Peyer's patch (tissue), 4 donors: ENCODE measurements at places on chromosomes 1 and 21.

DNA sequence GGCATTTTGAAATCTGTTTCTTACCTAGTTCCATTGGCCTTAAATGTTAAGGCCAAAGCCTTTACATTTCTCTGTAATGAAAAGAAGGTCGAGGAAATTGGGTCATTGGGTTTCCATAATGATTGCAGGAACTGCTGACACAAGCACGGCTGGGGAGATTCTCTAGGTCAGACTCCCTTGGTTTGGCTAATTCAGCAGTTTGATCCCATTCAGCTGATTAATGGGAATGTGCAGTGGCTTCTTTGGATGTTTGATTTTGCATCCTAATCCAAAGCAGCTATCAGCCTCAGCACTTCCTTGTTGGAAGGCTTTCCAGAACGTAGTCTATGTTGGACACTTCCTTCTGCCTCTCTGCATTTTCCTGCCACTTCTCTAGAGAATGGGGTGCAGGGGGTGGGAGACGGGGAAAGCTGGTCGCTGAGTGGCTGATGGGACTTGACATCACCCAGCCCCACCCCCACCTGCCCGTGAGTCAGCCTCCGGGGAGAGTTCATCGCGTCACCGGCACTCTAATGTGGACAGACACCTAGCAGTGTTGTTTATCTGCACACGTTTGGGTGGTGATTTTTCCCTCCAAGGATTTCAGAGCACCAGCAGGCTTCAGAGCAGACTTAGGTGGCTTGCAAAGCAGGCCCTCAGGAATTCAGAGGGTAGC is 5.4 kb downstream of the PSEN2 start:
- DNase-seq = peak; percentile 88

GRCh38 chr1:32521165-32521564 is 18.1 kb upstream of the ZBTB8A start:
- no peak for DNase-seq

- DNase-seq = no peak
Observed at GRCh38 chr1:172468296-172468695, 24.4 kb upstream of the PIGC start.

GRCh38 chr1:3287656-3288160 is 166.8 kb upstream of the ARHGEF16 start:
- DNase-seq = no peak

GRCh38 chr1:90591970-90592356 is 125.1 kb downstream of the BARHL2 start:
- DNase-seq = no peak

DNA sequence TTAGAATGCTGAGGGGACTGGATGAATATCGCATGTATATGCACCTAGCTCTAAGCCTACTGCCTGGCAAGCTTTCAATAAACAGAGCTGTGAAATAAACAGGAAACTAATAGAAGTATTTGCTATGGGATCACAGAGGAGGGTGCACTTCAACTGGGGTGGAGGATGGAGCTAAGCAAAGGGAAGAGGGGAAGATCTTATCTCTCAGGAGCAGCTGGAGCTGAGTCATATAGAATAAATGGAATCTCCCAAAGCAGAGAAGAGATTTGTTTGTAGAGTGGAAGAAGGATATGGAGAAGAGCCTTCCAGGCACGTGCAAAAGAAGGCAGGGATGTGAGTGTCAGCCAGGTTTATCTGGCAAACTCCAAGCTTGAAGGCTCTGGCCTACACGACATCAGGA is 17.0 kb upstream of the KCNA10 start:
- DNase-seq = no peak

- DNase-seq = no peak
Observed at GRCh38 chr1:236348071-236348470, 46.0 kb upstream of the EDARADD start.

GRCh38 chr1:59375321-59376220 is 78.7 kb downstream of the FGGY start:
- DNase-seq = no peak

DNA sequence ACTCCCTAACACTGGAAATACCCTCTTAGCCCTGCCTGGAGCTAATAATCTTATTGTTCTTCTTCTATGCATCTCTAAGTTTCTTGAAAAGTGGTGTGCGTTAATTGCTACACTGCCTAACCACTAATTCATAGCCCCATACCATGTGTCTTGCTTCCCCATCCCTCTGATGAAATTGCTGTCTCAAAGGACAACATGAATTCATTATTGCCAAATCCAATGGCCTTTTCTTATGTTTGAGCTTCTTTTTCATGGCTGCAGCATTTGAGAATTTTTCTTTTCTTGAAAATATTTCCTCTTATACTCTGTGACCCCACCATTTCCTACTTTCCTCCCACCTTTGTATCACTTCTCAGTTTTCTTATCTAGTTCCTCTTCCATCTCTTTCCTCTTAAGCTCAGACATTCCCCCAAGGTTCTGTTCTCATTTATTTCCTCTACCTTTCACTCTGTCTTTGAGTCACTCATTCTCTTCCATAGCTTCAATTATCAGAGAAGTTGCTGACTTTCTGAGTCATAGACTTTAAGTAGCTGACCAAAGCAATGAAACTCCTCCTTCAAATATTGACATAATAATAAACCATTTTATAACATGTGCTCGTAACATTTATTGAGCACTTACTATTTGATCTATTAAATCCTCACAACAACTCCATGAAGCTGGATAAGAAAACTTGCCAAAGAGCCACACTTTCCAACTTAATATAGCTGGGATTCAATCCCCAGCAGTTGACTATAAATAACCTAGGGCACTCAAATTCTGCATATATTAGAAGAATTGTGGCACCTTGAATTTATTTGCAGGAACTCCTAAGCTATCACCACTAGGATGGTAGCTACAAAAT is 35.5 kb upstream of the ATP6V1G3 start:
- no peak for DNase-seq

DNA sequence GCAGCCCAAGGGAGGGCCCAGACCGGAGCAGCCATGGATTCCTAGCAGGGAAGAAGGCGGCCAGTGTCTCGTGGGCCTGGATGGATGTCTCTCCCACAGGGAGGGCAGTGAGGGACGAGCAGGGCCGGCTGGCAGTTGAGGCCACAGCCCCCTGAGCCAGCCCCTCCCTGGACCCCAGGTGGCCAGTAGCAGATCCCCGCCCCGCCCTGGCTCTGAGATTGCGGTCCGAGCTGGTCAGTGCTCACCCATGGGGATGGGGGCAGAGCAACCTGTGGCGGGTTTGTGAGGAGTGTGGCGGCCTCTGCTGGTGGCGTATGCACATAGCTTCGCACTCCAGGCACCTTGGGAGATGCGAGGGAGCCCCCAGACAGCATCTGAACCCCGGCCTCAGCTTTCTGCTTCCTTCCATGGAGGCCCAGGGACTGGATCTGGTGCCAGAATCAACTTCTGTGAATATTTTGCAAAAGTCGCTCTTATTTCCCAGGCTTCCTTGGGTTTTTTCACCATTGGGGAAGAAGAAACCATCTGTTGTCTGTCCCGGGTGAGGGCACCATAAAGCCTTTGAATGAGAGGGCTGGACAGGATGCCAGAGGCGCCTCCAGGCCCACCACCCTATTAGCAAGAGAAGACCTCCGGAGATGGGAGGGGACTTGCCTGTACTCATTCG is 8.4 kb upstream of the KCNN3 start:
- DNase-seq = peak; percentile 84

DNA sequence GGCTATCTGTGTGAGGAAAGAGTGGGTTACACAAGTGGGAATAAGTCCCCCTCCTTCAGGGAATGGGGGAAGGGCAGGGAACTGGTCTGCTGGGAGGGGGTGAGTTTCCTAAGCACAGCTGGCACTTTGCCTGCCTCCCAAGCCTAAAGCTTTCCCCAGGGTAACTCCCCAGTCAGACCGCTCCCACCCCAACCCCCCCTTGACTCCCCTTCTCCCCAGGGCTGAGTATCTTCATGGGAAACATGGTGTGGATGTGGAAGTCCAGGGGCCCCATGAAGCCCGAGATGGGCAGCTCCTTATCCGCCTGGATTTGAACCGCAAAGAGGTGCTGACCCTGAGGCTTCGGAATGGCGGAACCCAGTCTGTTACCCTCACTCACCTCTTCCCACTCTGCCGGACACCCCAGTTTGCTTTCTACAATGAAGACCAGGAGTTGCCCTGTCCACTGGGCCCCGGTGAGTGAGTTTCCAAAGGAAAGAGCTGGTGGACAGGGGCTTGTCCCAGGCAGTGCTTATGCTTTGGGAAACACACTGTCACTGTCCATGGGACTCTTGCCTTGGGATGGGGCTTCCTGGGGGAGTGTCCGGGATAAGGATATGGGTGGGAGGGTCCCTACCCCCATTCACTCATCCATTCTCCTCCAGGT is 14.9 kb downstream of the MOV10 start:
- DNase-seq = no peak

- DNase-seq = no peak
Observed at GRCh38 chr21:34779860-34780259, 111.1 kb downstream of the CLIC6 start.

- DNase-seq = peak; percentile 49
Observed at GRCh38 chr1:240946926-240947325, 335.0 kb upstream of the GREM2 start.

- DNase-seq = peak; percentile 42
Observed at GRCh38 chr21:45459171-45460010, 54.4 kb downstream of the COL18A1 start.

DNA sequence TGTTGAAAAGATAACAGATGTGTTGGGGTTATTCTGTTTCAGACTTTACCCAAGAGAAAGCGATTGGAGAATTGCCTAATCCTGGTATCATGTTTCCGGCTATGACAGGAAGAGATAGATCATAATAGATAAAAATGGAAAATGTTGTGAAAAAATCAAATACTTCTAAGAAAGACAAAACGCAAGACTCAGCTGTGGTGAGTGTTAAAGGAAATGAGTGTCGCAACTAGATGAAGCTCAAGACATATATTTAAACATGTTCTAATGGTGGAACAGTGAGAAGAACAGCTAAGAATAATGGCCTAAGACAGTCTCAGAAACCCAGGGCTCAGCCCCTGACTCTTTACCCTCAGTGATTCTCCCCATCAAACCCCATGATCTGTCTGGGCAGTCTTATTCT is 426.7 kb upstream of the RUNX1 start:
- DNase-seq = no peak

GRCh38 chr1:77797991-77798390 is 18.5 kb downstream of the MIGA1 start:
- DNase-seq = no peak

GRCh38 chr1:232962761-232963745 is 12.6 kb downstream of the NTPCR start:
- no peak for DNase-seq

- no peak for DNase-seq
Observed at GRCh38 chr1:168734271-168734670, 5.3 kb upstream of the DPT start.

DNA sequence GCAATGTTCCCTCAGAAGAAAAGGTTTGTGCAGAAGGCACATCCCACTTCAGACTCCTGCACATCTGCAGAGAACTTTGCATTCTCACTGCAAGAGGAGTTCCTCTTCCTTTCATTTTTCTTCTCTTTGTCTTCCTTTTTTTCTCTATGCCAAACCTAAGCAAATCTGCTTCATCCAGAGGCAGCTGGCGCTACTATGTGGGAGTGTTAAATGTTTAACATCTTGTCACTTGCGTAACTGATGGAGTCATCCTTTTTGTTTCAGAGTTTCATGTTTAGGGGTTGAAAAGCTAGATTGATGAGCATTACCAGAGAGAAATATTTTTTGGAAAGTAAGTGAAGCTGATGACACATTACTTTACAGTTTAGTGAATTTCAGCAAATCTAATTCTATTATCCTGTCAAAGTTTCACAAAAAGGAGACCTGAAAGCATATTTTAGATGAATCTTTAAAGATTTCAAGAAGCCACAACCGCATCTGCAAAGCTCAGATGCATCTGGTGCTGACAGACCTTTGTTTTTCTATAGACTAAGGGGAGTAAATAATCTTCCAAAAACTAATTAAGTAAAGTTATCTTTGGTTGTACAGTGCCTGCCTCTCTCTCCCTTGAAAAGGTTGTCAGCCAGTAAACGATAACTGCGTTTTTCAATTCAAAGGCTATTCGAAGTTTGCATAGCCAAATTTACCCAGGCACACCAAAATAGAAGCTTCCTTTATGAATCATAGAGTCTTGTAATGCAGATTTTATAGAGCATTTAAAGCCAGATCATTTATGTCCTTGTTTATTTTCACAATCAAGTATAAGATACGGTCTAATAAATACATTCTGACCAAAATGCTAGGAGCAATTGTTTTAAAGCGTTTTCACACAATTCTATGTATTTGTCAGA is 1.2 kb upstream of the LRRC53 start:
- DNase-seq = no peak

DNA sequence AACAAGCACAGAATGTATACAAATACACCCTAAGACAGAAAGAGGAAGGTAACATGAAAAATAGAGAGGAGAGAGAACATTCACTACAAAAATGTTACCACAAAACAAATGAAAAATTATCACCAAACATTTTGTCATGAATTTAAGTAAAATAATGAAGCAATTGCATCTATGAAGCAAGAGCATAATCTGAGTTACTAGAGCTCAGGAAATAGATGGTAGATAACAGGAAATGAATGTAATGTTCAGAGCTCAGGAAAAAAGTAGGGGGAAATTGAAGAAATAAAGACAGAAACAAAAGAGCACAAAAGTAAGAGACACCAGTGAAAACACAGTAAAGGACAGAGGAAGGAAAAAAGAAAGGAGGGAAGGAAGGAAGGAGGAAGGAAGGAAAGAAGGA is 19.4 kb downstream of the SEC16B start:
- DNase-seq = no peak

- no peak for DNase-seq
Observed at GRCh38 chr1:207282058-207282457, 39.4 kb upstream of the CD55 start.

- DNase-seq = no peak
Observed at GRCh38 chr1:184800876-184801275, 46.2 kb upstream of the EDEM3 start.

GRCh38 chr1:108746382-108747170 is at the start of gene STXBP3:
Gene STXBP3 (plus strand): TSS chr1:108746674. CDS start chr1:108746738, 64 bp downstream.
- DNase-seq = peak; percentile 100

- DNase-seq = no peak
Observed at GRCh38 chr1:77494026-77494425, 188.4 kb downstream of the ZZZ3 start.

DNA sequence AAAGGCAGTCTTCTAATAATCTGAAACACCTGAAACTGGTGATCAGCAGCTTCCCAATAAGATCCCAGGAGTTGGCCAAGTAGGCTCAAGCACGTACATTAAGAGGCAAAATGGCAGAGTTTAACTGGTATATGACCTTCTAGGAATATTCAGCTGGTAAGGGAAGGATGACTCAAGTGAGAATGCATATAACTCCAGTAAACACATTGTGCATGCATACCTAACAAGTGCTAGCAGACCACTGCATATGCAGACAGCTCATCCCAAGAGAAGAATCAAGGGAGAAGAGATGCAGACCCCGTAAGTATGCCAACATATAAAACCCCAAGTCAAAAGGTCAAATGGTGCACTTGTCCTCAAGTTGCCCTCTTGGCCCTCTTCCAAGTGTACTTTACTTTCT is 73.0 kb upstream of the ZRANB2 start:
- no peak for DNase-seq
